ENCODE measurements at places on chromosomes 1 and 21.

- no peak for DNase-seq
Measured at GRCh38 chr1:151585622-151586021, 26.2 kb upstream of the SNX27 start.

GRCh38 chr1:17197696-17198095 is 7.2 kb upstream of the PADI1 start:
- DNase-seq: no peak

GRCh38 chr1:24201941-24202440 is 14.9 kb upstream of the IFNLR1 start:
- DNase-seq: peak; percentile 70

GRCh38 chr1:172760121-172760520 is 101.2 kb downstream of the FASLG start:
- DNase-seq: no peak

DNA sequence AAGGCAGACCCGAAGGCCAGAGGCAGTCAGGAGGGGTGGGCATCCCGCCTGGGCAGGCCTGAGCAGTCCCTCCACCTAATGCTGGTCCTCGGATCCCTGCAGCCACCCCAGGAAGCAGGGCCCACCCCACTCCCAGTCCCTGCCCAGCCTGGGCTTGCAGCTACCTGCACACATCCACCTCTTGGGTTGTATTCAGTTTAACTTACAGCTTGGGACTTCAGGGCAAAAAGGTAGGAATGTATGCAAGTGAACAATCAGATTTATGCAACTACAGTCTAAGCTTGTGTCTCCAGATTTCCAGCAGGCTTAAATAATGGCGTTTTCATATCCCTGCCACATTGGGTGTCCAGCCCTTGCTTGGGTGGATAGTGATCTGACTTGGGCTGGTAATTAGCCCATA is 17.4 kb downstream of the LDLRAP1 start:
- no peak for DNase-seq

DNA sequence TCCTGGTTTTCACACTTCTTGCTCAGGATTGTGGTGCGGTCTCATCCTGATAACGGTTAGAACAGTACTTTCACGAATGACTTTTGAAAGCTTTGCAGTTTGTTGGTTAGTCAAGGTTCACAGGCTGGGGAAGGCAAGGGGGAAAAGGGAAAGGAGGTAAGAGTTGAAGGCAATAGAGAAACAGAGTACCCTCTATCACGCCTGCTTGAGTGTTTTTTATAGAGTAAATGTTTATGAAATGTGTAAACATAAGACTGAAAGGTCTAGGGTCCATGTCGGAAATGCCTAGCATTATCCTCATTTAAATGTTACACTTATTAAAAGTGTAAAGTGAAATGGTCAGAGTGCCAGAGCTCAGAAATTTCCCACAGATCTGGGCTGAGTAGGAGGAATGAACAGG is 167.4 kb downstream of the URB2 start:
- no peak for DNase-seq

- peak; percentile 95 for DNase-seq
Measured at GRCh38 chr1:25616095-25616986, at the start of gene MAN1C1. TSS of gene MAN1C1 (plus strand) at chr1:25616791. CDS start at chr1:25617798, 1,007 bp downstream.

- no peak for DNase-seq
Measured at GRCh38 chr1:116489231-116489697, 81.6 kb downstream of the CD58 start.

DNA sequence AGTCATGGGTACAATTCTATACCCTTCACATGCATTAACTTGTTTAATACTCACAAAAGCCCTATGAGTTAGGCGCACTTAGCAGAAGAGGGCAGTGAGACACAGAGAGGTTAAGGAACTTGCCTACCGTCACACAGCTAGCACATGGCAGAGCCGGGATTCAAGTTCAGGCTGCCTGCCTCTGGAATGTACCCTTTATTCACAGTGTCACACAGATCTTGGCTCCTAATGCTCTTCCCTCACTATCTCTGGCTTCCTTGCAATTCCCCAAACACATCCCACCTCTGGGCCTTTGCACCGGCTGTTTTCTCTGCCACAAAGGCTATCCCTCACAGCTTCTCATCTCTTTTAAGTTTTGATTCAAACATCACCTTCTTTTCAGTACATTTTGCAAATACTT is 25.1 kb downstream of the COL16A1 start:
- DNase-seq: no peak

GRCh38 chr1:97980530-97980929 is 59.7 kb upstream of the DPYD start:
- no peak for DNase-seq

GRCh38 chr1:165253818-165254254 is 102.7 kb downstream of the LMX1A start:
- peak; percentile 30 for DNase-seq

DNA sequence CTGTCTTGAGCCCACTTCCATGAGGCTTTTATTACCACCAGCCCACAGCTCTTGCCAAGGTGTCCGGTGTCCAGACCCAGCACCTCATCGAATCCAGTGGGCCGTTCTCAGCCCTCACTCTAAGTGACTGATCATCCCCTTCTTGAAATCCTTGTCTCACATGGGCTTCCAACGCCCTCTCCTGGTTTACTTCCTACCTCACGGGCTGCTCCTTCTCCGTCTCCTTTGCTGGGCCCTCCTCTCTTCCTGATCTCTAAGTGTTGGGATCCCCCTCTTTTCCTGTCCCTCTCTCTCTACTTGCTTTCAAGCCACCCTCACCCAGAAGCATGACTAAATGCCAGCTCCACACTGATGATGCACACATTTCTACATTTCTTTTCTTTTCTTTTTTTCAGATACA is 9.0 kb upstream of the RHBG start:
- no peak for DNase-seq

- DNase-seq: no peak
Measured at GRCh38 chr1:166763318-166763717, 76.0 kb upstream of the POGK start.

DNA sequence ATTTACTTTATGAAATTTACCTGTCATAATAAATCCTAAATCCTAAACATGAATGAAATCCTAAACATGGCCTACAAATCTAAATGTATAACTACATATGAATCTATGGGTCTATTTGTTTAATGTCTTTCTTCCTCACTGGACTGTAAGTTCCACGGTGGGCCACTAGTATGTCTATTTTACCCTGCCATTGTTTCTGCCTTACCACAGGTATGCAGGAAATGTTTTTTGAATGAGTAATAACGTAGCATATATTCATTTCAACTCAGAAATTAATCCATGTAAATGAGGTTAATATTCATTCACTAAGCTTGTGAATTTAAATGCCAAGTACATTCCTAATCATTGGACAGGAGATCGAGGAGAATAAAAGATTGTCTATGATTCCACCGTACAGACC is 35.3 kb downstream of the B3GALNT2 start:
- no peak for DNase-seq

DNA sequence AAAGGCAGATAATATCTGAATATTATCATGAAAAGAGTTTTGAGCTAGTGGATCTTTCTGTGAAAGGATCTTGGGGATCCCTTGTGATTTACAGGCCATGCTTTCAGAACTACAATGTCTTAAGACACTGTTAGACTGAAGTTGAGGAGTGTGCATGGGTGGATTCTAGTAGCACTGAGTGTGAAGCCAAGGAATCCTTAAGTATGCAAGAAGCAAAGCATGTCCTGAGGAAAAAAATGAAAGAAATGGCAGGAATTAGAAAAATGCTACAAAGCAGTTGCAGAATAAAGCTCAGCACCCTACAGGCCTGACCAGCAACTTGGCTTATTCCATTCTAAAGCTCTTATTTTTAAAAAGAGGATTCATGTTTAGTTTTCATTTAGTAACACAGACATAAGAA is 11.9 kb downstream of the STX6 start:
- no peak for DNase-seq

- no peak for DNase-seq
Measured at GRCh38 chr1:1020415-1021009, 592 bp downstream of the AGRN start.

DNA sequence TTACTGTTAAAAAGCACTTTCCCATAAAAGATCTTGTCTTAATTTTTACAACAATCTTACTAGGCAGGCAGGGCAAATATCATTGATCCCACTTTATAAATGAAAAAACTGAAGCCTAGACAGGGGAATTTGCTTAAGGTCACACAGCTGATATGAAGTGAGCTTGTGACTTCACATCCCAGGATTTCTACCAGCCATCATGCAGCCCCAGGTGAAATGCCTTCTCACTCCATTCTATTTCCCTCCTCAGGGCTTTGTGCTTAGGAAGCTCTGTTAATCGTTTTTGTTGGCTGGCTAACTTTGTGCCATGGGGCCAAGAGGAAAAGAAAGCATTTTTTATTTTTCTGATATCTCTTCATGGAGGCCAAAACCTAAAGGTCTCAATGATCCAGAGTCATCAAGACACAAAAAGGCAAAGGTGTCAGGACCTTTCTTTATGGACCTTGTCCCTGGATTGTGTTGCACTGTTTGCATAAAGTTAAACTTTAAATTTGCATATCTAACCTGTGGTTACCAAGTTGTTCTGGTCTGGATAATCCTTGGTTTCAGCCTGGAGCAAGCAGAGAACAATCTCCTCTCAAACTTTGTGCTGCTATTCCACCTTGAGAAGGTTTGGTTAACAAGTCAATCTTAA is 44.8 kb upstream of the ZNF326 start:
- no peak for DNase-seq

- DNase-seq: no peak
Measured at GRCh38 chr1:235504122-235504493, at the start of gene B3GALNT2. TSS of gene B3GALNT2 (minus strand) at chr1:235504452. CDS start at chr1:235504252, 200 bp downstream.

DNA sequence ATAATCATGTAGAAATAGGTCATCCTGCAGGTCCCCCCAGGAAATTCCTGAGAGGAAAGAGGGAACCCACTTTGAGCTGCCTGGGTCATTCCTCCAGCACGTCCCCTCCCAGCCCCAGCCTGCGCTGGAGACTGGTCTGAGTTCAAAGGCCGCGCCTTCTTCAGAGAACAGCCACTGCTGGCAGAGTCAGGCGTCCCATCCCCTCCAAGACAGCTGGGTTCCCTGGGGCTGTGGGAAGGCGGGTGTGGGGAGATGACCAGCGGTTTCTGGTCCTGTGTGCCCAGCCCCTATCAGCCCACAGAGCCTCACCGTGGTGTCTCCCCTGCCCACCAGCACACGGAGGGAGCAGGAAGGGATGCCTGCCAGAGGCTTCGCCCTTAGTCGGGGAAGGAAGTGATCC is 18.0 kb upstream of the TRAPPC10 start:
- DNase-seq: peak; percentile 34

GRCh38 chr21:15159382-15160020 is 94.7 kb upstream of the NRIP1 start:
- DNase-seq: no peak

GRCh38 chr1:222043444-222044292 is 301.8 kb upstream of the DUSP10 start:
- no peak for DNase-seq

GRCh38 chr1:157487096-157487495 is 65.2 kb downstream of the FCRL5 start:
- DNase-seq: no peak

DNA sequence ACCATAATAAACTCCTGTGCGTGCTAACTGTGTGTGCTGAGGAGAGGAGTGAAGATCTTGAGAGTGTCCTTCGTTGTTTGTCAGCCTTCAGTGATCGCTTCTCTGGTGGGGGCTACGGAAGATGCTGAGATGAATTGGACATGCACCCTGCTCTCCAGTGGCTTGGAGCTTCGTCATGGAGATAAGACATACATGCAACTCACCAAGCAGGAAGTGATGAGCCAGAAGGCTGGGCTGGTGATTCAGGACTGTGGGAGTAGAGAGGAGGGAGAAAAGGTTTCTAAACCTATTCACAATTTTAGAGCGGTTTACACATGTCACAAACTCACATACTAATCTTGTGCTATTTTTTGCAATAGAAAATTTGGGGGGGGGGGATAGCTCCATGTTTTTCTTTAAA is 128.9 kb upstream of the ADAR start:
- no peak for DNase-seq

DNA sequence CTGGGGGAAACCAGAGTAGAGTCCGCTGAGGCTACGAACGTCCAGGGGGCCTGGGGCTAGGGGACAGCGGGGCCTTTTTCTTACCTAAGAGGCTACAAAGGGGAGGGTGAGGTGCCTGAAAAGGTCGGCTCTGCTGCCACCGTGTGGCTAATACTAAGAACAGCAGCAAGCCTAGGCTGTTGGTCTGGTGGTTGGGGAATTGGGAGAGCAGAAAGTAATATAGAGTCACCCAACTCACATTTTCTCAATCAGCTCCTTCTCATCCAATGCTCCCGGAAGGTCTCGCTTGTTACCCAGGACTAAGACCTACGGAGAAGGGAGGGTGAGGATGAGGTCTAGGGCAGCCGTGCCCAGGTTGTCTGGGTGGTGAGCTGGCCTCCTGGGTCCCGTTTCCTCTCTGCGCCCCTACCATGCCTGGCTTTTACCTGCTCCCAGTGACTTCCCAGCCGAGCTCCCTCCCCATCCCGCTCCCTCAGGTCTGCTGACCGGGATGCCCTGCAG is 9.3 kb downstream of the ARL8A start:
- peak; percentile 97 for DNase-seq

DNA sequence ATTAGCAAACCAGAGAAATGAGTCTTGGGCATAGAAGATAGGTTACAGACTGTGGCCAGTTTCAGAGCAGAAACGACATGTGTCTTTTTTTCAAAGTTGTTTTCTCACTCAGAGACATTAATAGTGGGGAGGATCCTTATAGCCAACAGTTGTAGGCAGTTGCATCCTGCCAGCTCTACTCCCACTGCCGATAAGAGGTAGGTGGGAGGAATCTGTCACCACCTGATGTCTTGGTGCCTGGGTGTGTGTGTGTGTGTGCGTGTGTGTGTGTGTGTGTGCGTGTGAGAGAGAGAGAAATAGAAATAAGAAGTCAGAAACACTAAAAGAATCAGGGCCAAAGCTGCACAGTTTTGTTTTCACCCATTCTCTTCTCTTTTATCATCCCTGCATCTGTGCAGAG is 219.5 kb downstream of the ZP4 start:
- DNase-seq: no peak

GRCh38 chr1:156544592-156545102 is 27.7 kb downstream of the IQGAP3 start:
- no peak for DNase-seq

GRCh38 chr1:147273409-147274336 is 31.2 kb downstream of the CHD1L start:
- peak; percentile 32 for DNase-seq

DNA sequence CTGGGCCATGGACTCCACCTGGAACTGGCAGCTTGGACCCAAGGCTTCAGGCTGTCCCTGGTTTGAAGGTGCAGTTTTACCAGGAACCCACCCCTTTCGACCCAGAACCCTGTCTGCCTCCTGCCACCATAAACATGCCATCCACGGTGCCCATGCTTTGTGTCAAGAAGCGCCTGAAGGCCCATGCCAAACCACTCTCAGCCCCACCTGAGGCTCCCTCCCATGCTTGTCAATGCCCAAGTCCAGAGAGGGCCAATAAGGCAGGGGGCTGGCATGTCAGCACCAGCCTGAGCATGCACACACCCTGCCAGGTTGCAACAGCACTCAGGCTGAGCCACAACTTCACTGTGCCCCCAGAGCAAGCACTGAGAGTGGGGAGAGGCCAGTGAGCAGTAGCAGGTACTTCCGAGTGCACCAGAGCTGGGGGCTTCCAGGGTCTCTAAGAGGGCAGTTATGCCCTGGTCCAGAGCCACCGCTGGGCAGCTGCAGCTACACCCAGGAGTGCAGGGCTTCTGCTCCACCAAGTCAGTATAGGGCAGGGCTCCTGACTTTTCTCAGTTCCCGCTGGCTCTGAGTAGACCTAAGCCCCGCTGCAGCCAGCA is 1256.0 kb downstream of the AMY1C start:
- DNase-seq: no peak

- DNase-seq: no peak
Measured at GRCh38 chr1:214997685-214998084, 84.9 kb upstream of the KCNK2 start.

All from HuH-7 (cell line).